ENCODE measurements at places on chromosomes 1 and 21.

GRCh38 chr1:109466125-109466451 is 258 bp upstream of the SYPL2 start:
- no peak for DNase-seq

DNA sequence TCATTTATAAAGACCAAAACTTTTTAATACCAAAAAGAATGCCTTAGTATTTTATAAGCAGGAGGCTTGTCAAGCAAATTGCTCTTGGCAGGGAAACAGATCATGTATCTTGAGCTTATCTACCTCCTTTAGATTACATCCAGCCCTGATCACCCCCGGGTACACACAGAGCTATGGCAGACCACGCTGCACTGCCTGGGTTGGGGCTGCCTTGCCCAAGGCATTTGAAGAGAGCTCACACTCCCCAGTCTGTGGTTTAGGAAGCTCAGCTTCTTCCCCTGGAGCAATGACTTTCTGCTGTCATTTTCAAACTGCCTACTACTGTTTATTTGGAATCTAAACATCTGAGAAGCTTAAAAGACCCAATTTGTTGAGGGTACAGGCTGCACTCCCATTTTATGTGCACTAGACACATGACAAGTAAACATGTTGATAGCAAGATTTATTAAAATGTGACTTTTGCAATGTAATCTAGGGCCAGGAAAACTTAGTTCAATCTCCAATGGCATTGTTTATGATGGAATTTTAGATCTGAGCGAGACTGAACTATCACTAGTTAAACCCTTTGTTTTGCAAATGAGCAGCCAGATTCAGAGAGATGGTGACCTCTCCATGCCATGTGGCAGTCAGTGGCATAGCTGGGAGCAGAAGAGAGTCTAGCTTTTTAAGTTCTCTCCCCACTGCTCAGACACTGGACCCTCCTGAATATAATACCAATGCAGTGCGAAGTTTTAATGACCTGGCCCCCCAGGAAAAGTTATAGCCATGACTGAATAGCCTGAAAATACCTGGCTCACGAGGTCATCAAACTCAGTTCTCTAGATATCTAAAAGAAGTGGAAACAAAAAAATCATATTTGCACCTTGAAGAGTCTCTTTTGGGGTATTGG is 214.9 kb downstream of the HLX start:
- DNase-seq: no peak

- DNase-seq: no peak
Measured at GRCh38 chr1:68140536-68140935, 90.1 kb upstream of the DIRAS3 start.

DNA sequence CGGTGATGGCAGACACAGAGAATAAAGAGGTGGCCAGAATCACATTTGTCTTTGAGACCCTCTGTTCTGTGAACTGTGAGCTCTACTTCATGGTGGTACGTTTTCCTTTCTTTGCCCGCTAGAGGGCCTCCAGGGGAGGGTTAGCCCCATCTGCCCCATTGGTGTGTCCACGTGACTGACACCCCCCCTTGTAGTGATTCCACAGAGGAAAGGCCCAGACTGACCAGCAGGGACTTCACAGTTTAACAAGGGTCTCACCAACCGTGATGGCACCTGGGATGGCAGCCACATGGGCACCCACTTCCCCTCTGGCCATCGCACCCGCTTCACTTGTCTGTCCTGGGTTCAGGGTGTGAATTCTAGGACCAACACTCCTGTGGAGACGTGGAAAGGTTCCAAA is 22.3 kb upstream of the SARS1 start:
- no peak for DNase-seq

DNA sequence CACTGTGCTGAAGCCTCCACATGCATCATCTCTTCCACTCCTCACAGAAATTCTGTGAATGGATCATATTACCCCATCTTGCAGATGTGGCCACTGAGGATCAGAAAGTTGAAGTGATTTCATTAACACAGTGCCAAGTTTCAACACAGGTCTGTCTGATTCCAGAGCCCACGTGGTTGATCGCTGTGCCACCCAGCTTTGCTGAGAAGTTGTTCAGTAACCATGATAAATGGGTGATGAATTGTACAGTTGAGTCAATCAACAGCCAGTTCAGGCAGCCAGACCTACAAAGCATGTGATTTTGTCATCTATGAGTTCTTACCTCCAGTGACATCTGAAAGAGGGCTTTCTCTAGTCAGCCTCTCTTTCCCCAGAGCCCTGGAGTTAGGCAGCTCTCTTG is 61.8 kb upstream of the GRHL3 start:
- DNase-seq: no peak

DNA sequence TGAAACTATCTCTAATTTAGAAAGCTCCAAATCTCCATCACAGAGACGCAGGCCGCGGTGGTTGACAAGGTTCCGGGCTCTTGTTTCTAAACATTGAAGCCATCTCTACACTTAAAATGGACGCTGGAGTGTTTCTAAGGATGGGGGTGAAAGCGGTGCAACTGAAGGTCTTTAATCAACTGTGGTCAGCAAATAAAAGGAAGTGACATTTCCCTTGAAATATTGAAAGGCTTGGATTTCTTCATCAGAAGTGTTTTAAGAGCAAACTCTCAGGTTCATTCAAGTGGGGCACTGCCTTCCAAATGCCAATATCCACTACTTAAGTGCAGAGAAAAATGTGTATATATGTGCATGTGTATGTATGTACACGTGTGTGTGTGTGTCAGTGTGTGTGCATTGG is 117.3 kb downstream of the KAZN start:
- DNase-seq: no peak

DNA sequence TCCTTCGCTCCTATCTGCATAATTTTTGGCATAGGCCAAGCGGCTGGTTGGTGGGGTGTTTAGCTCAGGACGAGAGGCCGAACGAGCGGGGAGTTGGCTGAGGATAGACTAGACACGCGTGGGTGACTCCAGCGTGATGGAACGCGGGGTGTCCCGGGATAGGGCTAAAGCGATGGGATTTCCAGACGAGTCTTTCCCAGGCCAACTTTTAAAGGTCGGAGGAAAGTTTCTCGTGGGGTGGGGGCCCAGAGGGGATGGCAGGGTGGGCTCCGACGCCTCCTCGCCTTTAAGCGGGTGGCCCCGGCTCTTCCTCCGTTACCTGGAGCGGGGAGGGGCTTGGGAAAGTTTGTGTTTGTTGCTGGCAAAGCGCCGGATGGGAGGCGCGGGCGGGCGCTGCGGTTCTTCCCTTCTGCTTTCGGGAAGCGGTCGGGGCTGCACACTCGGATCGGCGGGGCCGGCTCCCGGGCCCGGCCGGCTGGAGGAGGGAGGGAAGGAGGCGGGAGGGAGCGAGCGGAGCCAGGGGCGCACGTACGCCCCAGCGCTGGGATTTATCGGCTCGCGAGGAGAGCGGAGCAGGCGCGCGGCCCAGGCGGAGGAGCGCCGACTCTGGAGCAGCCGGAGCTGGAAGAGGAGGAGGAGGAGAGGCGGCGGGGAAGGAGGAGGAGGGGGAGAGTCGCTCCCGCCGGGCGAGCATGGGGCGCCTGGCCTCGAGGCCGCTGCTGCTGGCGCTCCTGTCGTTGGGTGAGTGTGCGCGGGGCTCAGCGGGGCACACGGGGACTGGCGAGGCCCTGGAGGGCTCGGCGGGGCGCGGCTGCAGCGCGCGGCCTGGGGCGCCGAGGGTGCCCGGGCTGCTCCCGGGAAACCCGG is at the start of gene PTGFRN:
Gene PTGFRN (plus strand): TSS at position 405 of the 867 bp plus-strand sequence. CDS start 288 bp downstream, at position 693.
- peak; percentile 71 for DNase-seq

DNA sequence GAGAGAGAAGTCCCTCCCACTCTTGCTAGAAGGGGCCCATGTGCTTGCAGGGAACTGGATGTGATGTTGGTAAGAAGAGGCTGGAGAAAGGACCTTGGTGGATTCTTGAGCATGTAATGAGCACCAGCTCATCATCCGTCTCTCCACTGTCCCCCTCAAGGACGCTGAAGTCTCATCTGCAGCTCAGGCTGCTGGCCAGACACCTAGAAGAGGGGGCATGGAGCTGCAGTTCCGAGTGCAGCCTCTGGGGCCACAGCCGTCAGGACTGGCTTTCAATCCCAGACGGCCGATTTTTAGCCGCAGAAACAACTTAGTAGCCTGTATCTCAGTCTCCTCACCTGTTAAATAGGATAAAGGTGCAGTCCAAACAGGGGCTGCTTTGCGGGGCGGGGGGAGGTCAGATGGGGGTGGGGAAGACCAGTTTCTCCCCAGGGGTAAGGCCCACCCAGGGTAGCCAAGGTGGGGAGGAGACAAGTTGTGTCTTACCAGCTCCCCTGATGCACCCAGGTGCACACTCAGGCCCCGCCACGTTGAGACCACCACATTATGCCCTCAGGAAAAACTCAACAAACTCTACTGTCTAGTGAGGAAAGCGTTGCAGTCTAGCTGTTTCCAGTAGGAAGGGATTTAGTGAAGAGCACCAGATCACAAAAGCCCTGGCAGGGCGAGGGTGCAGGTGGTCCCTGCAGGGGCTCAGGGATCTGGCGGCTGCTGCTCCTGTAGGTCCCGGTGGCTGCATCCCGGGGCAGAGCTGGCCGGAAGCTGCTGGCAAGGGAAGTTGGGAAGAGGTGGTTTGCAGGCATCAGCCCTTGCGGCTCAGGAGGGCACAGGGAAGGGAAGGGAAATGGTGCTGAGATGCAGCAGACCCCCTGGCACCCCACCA is 29.5 kb downstream of the LDLRAP1 start:
- DNase-seq: peak; percentile 54

DNA sequence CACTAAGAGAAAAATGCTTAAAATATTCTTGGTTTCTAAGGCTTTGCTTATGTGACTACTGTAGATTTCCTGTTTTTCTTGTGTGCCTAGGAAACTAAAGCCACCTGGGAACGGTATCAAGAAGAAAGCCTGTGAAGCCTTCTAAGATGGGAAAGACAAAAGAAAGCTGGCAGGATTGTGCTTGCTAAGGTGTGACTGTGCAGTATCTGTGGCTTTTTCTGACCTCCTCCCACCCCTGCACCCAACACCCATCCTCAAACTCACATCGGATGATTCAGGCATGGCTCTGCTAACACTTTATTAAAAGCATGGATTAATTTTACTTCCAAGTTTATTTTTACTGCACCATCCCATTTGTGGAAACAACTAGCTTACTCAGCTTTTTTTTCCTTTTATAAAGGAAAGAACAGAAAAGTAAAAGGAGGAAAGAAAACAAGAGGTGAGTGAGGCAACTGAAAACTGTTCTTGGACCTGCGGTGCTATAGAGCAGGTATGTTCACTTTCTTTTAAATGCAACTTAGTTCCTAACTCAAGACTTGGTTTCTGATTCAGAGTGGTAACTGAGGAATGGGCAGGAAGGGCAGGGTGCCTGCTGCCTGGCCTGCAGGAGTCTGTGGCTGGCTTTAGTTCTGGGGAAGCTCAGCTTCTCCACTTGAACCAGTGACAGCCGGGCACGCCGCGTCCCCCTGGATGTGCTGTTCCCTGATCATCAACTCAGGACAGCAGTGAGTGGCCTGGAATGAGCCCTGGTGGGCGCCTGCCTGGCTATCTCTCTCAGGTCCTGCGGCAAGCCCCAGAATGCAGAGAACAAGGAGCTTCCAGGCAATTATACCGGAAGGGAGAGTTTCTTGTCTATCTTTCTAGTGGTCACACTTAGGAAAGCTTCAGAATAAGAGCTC is at the start of gene GBP6:
Gene GBP6 (plus strand): TSS at position 422 of the 899 bp plus-strand sequence. CDS start 4,493 bp downstream, outside the sequence.
- no peak for DNase-seq

DNA sequence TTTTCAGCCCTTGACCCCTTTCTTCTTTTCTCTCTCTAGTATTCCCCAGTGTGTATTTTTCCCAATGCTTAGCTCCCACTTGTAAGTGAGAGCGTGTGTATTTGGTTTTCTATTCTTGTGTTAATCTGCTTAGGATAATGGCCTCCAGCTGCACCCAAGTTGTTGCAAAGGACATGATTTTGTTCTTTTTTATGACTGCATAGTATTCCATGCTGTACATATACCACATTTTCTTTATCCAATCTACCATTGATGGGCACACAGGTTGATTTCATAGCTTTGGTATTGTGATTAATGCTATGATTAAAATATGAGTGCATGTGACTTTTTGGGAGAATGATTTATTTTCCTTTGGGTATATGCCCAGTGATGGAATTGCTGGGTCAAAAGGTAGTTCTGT is 104.8 kb downstream of the PDE4B start:
- DNase-seq: no peak

DNA sequence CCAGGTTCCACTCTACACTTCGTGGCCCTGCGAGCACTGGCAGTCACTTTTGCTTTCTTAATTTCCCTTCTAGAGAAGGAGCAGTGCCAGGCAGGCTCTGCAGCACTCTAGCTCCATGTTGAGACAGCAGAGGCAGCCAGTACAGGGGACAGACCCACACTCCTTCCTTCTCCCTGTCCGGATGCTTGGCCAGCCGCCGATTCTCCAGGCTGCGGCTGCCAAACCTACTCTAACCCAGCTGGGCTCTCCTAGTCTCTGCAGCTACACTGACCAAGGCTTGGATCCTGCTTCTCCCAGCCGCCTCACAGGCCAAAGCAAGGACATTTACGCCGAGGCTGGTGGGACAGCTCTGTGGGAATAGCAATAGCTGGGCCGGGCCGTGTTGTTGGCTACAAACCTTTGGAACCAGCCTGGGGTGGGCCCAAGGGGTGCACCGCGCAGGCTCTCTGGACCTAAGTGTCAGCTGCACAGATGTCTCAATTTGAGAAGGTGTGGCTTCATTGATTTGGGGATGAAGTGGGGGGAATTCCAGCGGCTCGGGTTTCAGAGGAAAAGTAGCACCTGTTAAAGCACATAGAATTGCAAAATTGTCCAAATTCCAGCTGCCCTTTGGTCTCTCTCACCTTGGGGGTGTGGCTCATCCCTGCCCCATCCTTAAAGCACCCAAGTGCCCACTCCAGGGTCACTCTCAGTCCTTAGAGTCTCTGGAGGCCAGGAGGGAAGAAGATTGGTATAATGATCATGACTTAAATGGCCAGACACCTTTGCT is 3.2 kb downstream of the BARHL2 start:
- DNase-seq: no peak

GRCh38 chr1:61183471-61184039 is 101.2 kb downstream of the NFIA start:
- DNase-seq: peak; percentile 64

DNA sequence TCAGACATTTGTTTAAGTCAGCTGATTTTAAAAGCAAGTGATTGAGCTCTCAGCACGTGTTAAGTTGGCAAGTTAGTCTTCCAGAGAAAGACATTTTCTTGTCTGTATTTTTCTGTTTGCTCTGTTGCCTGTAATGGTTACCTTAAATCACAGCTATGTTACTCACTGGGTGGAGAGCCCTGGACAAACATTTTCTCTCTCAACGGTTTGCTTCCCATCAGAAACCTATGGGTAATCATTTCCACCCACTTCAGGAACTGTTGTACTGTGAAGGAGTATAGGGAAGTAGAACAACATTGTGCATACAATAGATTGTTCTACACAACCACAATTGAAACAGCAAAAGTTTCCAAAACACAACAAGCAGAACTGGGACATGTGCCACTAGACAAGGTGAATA is 113.9 kb upstream of the DPT start:
- no peak for DNase-seq

DNA sequence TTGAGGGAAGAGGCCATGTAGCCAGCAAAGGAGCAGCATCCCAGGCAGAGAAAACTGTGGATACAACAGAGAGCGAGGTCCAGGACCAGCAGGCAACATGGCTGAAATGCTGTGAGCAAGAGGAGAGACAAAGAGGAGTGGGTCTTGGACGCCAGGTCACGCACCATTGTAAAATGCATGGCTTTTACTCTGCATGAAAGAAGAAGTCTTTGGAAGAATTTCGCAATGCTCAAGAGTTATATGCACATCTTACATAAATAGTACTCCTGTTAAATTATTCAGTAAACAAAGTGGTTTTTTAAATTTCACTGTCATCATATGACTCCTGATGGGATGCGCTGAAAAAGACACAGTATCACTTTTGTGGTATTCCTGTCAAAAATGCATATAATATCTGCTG is 3.5 kb downstream of the CD244 start:
- no peak for DNase-seq
